Urinary bladder (tissue), 4 donors: ENCODE measurements at places on chromosomes 1 and 21. TPM values are rescaled to one million over a fixed set of nuclear protein-coding genes. Genes with fewer than 3 reads are reported as not detected.

The GLUL gene
- 304 TPM for total RNA-seq

The OR6K3 gene
- total RNA-seq, result not detected

The NTMT2 gene
- total RNA-seq, result 0.48 TPM

The ACTL8 gene
- total RNA-seq, result not detected

The S100A16 gene
- 51.3 TPM for total RNA-seq

The OR2T35 gene
- not detected for total RNA-seq

The SLC1A7 gene
- total RNA-seq, result not detected

The CFHR5 gene
- not detected for total RNA-seq

The CRNN gene
- total RNA-seq, result not detected

The RCAN1 gene
- total RNA-seq, result 27.4 TPM

The LIPI gene
- not detected for total RNA-seq

The C8A gene
- not detected for total RNA-seq
